Astrocyte of the cerebellum (primary cell): ENCODE measurements at places on chromosomes 1 and 21.
A peak's percentile ranks its signal among the peaks of the same experiment; 100 is the strongest.

- no peak for DNase-seq
These were observed 77.0 kb downstream of the MORN1 start for GRCh38 chr1:2314273-2314802.

GRCh38 chr1:209627027-209627731 is 25.0 kb downstream of the LAMB3 start:
- no peak for DNase-seq

GRCh38 chr1:97834899-97835298 is 85.9 kb downstream of the DPYD start:
- DNase-seq: no peak

- DNase-seq: no peak
These were observed at the start of gene TTC39A for GRCh38 chr1:51330331-51331201. Gene TTC39A (minus strand): TSS chr1:51330562. CDS start chr1:51330477, 85 bp downstream.

- no peak for DNase-seq
These were observed 209.3 kb downstream of the PLA2G4A start for GRCh38 chr1:187037973-187038553.

- DNase-seq: peak; percentile 45
These were observed 28.4 kb downstream of the PARK7 start for GRCh38 chr1:7989762-7990428.

GRCh38 chr1:201637282-201638079 is 98.6 kb downstream of the NAV1 start:
- DNase-seq: no peak

- DNase-seq: no peak
These were observed 2.7 kb upstream of the FMO1 start for GRCh38 chr1:171245458-171246064.

DNA sequence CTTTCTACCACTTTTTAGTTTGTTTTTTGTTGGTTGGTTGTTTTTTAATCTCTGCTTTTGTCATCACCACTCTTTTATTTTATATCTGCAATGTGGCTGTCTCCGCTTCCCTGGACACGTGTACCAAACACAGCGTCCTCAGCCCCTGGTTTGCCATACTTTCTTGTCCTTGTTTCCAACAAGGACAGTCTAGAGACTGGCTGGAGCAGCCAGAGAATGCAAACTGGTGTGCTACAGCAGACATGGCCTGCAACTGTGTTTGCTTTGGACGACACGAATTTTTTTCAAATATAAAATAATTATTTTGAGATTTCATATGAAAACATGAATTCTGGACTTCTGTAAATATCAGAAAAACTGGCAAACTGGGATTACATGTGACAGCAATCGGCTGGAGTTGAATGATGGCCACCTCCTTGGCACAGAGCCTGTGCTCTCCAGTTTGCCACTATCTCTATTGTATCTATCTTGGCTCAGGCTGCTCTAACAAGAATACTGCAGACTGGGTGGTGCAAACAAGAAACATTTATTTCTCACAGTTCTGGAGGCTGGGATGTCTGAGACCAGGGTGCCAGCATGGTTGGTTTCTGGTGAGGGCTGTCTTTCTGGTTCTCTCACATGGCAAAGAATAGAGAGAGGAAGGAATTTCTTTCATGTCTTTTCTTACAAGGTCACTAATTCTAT is 34.6 kb upstream of the POU2F1 start:
- no peak for DNase-seq

- DNase-seq: no peak
These were observed 16.7 kb downstream of the HSD11B1 start for GRCh38 chr1:209721323-209721722.
